Activated CD4-positive, alpha-beta T cell treated with anti-CD3 and anti-CD28 coated beads for 4 hours (primary cell): ENCODE measurements at places on chromosomes 16 and 17.

GRCh38 chr16:14399378-14400284 lies 230.4 kb downstream of the PARN start:
- DNase-seq, result no peak

DNA sequence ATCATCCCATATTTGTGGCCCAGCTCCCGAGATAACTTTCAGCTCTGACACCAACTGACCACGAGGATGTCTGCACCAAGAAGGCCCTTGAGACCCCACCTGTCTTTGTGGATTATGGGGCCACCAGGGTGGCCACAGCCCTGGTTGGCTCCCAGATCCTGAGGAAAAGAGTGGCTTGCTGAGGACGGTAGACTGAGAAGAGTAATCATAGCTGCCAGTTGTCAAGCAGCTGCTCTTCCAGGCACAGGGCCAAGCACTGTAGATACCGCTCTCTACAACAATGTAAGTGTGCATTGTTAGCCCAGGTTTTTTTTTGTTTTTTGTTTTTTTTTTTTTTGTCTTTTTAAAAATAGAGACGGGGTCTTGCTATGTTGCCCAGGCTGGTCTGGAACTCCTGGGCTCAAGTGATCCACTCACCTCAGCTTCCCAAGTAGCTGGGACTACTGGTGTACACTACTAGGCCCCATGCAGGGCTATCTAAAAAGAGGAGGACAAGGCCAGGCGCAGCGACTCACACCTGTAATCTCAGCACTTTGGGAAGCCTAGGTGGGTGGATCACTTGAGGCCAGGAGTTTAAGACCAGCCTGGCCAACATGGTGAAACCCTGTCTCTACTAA lies 9.6 kb downstream of the ZNF205 start:
- DNase-seq, result no peak

GRCh38 chr17:75976175-75976848 lies 2.7 kb downstream of the ACOX1 start:
- no peak for DNase-seq

- no peak for DNase-seq
Observed at GRCh38 chr17:62614142-62614541, 13.3 kb upstream of the MRC2 start.

DNA sequence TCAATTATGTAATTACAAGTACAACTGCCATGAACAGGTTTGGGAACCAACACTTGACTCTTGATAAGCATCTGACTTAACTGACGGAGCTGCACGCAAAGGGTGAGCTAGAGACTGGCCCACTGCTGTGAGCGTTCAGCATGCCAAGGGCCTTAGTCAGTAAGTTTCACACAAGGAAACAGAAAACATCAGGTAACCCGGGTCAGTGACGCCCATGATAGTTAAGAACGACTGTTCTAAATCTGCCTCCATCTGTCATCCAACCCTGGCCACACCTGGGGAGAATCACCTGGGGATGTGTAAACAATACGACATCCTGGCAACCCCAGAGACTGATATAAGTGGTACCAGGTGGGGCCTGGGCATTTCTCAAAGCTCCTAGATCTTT lies 12.3 kb downstream of the SMIM5 start:
- no peak for DNase-seq

- DNase-seq, result no peak
Observed at GRCh38 chr16:65665586-65665985, 543.7 kb upstream of the CDH11 start.
